ENCODE measurements at places on chromosomes 1 and 21.

- DNase-seq: no peak
Measured at GRCh38 chr1:27122652-27123051, 32.3 kb downstream of the SLC9A1 start.

GRCh38 chr1:114503916-114504422 lies 7.0 kb downstream of the TRIM33 start:
- DNase-seq: no peak

DNA sequence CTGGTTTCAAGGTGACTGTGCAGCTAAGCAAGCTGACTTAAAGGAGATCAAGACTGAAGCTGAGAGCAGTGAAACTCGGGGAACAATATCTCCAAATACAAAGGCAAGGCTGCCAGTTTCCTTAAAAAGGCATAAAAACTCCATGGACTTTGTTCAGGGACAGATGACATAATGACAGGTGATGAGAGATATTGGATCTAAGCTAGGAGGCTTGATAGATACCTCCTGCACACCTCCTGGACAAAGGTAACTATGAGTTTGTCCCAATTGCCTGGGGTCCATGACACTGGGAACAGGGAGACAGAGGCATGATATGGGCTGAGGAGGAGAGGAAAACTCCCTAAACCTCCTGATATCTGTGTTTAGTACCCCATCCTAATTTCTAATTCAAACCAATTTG lies 55.2 kb downstream of the PRKAB2 start:
- DNase-seq: no peak

DNA sequence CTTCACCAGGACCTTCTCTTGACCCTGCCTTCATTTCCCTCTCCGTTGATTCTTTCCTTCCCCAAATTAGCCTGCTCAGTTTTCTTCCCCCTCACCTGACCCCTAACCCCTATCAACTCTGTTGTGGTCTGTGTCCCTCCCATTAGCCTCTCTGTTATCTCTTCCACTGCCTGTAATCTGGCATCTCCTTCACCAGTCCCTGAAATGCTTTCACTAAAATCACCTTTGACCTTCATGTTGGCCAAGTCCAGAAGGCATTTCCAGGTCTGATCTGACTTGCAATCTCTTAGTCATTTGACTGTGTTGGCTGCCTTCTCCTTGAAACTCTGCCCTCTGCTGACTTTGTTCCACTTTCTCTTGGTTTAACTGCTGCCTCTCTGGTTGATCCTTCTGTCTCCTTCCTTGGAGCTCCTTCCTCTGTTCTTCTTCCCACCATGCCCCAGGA lies 28.2 kb downstream of the ATP8B2 start:
- DNase-seq: no peak

DNA sequence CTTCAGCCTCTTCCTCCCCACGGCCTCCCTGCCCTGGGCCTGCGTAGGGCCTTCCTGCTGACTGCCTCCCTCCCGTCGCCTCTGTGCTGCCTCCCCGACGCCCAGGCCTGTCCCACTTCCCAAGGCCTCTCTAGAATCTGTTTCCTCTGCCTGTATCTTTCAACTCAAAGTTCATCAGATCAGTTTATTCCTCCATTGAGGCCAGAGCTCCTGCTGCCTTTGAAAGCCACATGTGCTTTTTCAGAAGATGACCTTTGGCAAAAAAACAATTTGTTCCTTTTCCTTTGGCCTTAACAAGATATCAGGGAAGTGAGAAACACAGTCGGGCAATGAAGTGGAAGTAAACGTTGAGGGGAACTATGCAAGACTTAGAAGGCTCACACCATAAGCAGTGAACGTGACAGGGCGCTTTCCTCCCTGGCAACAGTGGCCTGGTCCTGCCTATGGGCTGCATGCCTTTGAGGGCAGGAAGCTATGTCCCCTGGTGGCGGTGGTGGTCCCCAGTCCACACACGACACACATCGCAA lies 85.9 kb downstream of the PSMG1 start:
- DNase-seq: no peak

GRCh38 chr1:164743976-164744375 lies 185.0 kb downstream of the PBX1 start:
- no peak for DNase-seq

- DNase-seq: no peak
Measured at GRCh38 chr21:25176637-25177412, 430.5 kb downstream of the MRPL39 start.

DNA sequence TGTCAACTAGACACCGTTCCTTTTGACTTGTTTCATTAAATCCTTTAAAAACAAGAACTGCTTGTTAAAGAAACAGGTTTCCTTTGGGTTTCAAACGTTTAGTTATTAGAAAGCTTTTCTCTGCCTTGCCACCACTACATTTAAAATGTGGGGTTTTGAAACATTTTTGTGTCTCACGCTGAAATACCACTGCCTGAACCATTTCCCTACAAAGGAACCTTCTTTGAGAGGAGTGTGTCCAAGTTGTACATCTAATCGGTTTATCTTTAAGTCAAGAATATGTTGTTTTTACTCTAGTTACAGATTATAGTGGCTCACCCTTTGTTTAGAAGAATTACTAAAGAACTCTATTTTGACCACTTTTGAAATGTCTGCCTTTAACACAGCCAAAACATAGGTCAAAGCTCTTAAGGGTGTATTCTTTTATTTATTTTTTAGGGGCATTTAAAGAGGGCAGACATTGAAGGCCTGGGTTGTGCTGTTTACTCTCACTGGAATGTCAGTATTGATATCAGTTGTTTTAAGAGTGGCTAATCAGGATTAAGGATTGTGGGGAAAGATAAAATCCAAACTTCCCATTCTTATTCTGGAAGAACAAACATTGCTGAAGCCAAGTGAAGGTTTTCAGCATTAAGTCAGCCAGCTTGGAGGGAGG lies 143.4 kb downstream of the GALNT2 start:
- no peak for DNase-seq

GRCh38 chr1:27598902-27599528 lies 4.9 kb downstream of the AHDC1 start:
- peak; percentile 38 for DNase-seq

DNA sequence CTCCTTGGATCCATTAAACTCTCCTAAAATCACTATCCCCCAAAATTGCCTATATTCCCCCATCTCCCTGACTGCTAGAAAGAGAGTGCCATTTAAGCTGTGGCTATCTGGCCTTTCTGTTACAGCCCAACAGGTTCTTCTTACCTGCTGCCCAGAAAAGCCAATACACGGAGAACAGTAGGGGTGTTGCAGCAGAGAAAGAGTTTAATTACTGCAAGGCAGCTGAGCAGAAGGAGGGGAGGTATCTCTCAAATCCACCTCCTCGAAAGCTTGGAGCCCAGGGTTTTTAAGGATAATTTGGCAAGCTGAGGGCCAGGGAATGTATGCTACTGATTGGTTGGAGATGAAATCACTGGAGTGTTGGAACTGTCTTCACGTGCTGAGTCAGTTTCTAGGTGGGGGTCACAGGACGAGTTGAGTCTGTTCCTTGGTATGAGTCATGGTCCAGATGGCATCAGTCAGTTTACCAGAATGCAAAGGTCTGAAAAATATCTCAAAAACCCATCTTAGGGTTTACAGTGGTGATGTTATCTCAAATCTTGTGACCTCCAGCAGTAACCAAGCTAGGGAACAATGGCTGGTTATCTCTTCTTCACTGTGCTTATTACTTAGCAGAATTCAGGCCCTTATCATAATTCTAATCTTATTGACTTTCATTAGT lies 89.8 kb downstream of the SMYD3 start:
- DNase-seq: no peak

DNA sequence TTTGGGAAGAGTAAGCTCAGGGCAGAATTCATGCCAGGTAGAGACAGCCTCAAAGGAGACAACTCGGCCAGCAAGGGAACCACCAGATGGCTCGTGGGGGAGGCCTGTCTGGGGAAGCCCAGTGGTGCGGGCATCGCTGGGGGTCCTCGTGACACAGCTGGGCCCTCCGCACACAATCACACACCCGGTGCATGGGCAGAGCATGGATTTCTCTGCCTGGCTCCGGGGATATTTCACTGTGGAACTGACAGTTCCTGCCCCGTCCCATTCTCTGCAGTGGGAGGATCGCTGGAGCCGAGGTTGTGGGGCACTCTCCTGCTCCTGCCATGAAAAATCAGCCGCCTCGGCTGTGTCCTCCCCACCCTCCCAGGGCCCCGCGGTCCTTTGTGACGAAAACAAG lies 108.0 kb downstream of the CRYAA start:
- no peak for DNase-seq

DNA sequence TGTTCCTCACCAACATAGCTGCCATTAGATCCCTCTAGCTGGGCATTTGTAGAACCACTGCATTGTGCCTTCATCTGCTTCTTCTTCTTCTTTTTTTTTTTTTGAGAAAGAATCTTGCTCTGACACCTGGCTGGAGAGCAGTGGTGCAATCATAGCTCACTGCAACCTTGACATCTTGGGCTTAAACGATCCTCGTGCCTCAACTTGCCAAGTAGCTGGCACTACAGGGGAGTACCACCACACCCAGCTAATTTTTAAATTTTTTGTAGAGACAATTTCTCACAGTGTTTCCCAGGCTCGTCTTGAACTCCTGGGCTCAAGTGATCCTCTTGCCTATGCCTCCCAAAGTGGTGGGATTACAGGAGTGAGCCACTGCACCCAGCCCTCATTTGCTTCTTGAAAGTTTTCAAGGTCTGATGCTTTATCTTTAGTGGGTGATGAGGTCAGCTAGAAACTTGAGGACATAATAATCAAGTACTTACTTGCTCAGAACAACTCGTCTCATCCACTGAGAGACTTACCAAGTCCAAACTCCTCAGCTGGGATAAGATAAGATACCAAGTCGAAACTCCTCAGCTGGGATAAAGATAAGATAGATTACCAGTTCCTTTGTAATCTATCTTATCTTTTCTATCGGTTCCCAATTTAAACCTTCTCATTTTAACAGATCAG lies 71.5 kb downstream of the MACF1 start:
- no peak for DNase-seq

GRCh38 chr1:99766378-99766800 lies at the start of gene FRRS1:
Gene FRRS1 (minus strand): TSS chr1:99766635. CDS start chr1:99748768, 17,867 bp downstream.
- peak; percentile 8 for DNase-seq

DNA sequence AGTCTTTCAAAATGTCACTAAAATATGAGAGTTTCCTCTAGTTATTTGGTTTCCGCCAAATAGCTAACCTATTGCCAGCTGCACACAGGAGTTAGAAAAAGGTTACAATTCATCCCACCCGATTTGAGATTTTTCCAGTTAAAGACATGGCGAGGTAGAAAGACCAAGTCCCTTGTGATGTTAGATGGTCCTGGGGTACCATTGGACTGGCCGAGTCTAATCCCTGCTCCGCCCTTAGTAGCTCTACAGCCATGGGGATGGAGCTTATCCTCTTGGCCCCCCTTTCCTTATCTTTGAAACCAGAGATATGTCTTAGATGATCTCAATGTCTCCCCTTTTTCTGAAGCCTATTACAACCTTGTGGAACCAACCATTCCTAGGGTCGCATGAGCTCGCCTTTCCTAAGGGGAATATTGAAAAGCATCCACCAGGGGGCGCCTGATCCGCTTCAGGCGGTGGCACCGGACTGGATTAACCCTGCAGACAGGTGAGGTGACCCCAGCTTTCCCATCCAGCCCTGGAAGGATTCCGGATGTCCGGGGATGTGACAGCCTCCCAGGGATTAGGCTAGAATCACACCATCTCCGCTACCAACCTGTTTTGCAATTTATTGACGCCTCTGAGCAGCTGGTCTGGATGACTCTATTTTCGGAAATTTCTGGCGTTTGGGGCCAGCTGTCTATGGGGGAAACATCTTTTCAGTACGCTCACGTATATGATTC lies 68.3 kb upstream of the SIM2 start:
- DNase-seq: peak; percentile 35

DNA sequence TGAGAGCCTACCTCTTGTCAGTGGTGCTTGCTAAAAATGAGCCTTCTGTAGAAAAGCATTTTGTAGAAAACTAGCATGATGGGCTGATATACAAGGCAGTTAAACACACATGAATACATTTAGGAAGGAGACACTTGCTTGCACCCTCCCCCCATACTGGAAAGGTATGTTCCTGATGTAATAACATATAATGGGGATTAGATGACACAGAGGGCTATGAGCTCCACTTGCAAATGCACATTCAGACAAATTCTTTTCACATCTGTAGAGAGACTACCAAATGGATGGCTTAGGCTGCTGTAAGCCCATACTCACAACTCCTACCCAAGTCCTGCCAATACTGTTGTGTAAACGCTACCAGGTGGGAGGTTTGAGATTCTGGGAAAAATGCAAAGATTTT lies 634.0 kb downstream of the SMYD3 start:
- no peak for DNase-seq

DNA sequence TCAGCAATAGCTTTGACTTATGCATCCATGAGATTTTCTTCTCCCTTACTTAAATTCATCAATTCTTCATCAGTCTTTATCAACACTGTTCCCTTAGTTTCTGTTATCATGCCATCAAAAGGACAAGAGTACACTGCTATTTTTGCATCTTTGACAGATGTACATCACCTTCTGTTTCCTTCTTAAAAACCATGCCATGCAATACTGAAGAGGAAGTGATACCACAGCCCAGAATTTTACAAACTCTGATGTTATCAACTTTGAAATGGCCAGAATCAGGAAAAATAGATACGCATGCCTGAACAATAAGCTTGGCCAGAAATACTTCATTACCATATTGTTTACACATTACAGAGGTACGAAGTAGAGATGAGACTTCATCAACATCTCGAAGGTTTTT lies 21.1 kb downstream of the FMO5 start:
- no peak for DNase-seq

- DNase-seq: no peak
Measured at GRCh38 chr1:239418681-239419080, 32.3 kb downstream of the CHRM3 start.

DNA sequence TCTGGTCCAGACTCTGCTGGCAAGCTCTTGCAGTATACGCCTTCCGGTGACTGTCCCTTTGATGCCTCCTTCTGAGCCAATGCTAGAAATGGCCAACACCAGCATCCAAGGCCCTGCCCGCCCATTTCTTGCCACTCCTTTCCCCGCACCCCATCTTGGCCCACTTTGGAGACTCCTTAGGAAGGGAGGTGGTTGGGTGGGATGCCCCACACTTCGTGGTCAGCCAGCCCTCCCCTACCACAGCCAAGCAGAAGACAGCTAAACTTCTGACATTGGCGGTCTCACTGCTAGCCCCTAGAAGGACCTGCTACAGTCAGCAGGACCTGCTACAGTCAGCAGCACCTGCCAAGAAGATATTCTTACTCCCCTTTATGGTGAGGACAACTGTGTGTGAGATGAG lies 73.5 kb upstream of the CLDN14 start:
- no peak for DNase-seq

DNA sequence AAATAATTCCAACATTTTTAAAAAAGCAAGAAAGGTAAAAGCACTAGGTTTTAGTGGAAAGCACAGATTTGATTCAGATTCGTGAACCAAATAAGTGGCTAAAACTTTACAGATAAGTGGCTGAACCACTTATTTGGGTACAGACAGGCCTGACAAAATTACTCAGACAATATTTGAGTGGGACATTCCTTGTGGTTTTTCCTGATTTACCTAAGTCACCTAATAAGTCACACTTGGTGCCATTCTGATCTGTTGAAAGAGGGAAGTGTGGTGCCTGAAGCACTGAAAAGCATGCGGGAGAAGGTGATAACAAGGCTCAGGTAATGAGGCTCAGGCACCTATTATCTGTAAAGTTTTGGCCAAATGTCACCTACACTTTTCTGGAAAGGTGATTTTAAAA lies 81.6 kb upstream of the CD55 start:
- DNase-seq: no peak

Measured in stimulated activated CD8-positive, alpha-beta memory T cell treated with anti-CD3 and anti-CD28 coated beads, Interleukin-4, amount 100 ng/mL, for 4 hours (primary cell).